ENCODE measurements at places on chromosomes 3 and 15. TPM values are rescaled to one million over a fixed set of nuclear protein-coding genes. Genes with fewer than 3 reads are reported as not detected.

GRCh38 chr3:16671690-16672089 lies 66.5 kb upstream of the DAZL start:
- DNase-seq: no peak

KCNMB3 gene
- 7.2 TPM for total RNA-seq

DNA sequence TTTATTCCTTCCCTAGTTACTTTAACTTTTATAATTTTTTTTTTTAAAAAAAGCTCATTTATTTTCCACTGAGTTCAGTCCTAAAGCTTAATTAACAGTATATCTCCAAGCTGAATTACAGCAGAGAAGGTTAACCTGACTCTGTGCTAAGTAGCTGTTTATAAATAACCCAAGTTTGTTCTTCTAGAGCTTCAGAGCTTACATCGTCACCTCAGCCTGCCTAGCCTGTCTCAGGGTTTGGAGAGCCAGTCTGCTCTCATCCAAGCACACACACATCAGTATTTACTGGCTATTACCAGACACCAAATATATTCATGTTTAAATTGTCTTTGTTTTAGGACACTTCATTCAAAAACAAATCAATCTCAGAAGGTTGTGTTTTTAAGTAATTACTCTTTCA lies 154.9 kb downstream of the CDIN1 start:
- no peak for DNase-seq

FRMD4B gene
- 29.5 TPM for total RNA-seq

NFKBIZ gene
- total RNA-seq: 84.0 TPM

TM6SF1 gene
- not detected for total RNA-seq

DNA sequence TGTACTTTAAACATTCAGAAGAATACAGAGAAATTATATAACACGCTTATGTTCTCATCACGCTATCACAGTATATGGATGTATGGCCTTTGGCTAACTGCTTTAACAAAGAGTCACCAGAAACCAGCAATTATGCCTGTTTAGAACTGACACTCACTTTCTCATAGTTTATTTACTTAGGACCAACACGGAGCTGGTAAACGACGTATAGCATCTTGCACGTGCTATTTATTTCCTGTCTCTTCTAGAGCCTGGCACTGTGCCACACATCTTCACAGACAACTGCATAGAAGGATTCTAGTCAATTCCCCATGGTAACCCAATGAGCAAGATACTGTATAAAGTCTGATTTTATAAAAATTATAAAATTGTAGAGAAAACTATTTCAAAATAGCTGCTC lies 43.6 kb downstream of the TBC1D2B start:
- peak; percentile 43 for DNase-seq

All from stomach (tissue), 19 donors.